ENCODE measurements at places on chromosomes 7 and 10. TPM values are rescaled to one million over a fixed set of nuclear protein-coding genes. Genes with fewer than 3 reads are reported as not detected.

Gene GBX1
- not detected for polyA plus RNA-seq

Gene NANOS1
- 29.1 TPM for polyA plus RNA-seq

Gene GRID2IP
- not detected for polyA plus RNA-seq

Gene LIPJ
- 0.15 TPM for polyA plus RNA-seq

Gene NUDT13
- polyA plus RNA-seq = 1.8 TPM

Gene NOS3
- not detected for polyA plus RNA-seq

Gene COL28A1
- polyA plus RNA-seq = 1.4 TPM

Gene CYP2E1
- 4.0 TPM for polyA plus RNA-seq

Gene IGF2BP3
- 29.6 TPM for polyA plus RNA-seq

Gene CHRM2
- 0.05 TPM for polyA plus RNA-seq

Gene LEP
- not detected for polyA plus RNA-seq

Measured in neural cell (in vitro differentiated cells).